ENCODE measurements at places on chromosomes 6 and 20.

- DNase-seq = no peak
Measured at GRCh38 chr6:169169375-169169774, 84.3 kb downstream of the THBS2 start.

DNA sequence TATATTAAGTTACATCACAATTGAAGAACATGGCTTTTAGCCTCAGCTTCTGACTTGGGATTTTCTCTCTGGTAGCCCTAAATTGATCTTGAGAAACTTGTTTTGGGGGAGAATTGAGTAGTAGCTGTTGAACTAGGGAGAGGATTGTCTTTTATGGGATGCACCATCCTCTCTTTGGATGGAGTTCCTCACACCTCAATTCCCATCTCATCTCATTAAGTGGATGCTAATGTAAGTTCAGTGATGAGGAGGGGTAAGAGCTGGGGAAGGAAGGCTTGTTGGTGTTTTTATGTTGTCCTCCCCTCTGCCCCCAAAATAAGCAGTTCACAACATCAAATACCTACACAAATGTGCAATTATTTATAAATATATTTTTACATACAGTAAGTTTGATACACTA lies 4.0 kb downstream of the GJA1 start:
- no peak for DNase-seq

GRCh38 chr6:53038141-53038540 lies 27.1 kb upstream of the FBXO9 start:
- no peak for DNase-seq

- no peak for DNase-seq
Measured at GRCh38 chr20:56776345-56776744, 147.2 kb downstream of the TFAP2C start.

- no peak for DNase-seq
Measured at GRCh38 chr20:37477041-37477440, 44.0 kb upstream of the NNAT start.

DNA sequence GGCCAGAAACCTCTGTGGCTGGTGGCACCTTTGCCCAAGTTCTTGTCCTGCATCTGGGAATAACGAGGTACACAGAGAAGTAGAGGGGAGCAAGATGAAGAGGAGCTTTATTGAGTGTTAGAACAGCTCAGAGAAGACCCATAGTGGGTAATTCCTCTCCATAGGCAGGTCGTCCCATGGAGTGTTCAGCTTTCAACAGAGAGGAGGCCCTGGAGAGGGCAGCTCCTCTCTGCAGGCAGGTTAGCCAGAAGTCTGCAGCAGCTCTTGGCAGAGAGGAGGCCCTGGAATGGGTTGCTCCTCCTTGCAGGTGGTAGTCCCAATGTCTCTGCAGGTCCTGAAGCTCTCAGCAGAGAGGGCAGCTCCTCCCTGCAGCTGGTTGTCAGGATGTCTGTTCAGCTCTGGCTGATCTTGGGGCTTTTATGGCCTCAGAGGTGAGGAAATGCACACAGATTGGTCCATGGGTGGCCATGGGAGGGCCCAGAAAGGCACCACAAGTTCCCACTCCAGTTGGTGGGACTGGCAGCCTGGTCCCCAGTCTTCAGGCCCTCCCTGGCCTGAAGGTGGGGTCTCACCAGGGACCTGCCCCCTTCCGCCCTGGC lies 89.0 kb downstream of the IPCEF1 start:
- DNase-seq = no peak

DNA sequence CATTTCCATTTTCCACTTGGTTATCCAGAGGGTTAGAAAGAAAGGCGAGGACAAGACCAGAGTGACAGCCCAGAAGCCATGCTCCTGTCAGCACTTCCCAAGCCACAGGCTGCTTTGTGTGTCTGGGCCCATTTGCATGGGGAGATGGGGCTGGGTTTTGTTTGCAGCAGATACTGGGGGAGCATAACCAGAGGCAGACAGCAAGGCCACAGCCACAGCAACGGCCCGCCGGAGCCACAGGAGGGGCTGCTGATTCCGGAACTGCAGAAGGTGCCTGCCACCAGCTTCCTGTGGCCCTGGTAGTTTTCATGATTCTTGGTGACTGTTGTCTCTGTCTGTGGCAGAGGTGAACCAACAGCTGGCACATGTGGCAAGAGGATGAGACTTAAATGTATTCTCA lies 106.6 kb downstream of the DLL1 start:
- no peak for DNase-seq

GRCh38 chr6:33304216-33304615 lies 5.5 kb upstream of the RGL2 start:
- no peak for DNase-seq

DNA sequence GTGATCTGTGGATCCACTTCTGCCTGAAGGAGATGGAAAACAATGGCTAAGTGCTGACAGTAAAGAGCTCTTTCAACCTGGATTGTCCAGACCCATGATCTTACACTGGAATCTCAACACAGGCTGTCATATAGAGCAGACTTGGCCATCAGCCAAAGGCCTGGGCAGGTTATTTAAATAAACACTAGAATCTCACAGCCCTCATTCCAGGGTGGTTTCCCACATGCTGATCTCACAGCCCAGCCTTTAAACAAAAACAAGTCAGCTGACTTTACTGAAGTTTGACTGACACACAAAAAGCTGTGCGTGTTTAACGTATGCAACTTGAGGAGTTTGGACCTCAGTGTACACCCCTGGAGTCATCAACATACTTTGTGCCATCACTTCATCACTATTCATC lies 28.4 kb downstream of the SYNDIG1 start:
- no peak for DNase-seq

- DNase-seq = no peak
Measured at GRCh38 chr20:1734269-1734858, 76.8 kb upstream of the SIRPG start.

GRCh38 chr6:169415179-169415578 lies 161.5 kb upstream of the THBS2 start:
- DNase-seq = no peak

DNA sequence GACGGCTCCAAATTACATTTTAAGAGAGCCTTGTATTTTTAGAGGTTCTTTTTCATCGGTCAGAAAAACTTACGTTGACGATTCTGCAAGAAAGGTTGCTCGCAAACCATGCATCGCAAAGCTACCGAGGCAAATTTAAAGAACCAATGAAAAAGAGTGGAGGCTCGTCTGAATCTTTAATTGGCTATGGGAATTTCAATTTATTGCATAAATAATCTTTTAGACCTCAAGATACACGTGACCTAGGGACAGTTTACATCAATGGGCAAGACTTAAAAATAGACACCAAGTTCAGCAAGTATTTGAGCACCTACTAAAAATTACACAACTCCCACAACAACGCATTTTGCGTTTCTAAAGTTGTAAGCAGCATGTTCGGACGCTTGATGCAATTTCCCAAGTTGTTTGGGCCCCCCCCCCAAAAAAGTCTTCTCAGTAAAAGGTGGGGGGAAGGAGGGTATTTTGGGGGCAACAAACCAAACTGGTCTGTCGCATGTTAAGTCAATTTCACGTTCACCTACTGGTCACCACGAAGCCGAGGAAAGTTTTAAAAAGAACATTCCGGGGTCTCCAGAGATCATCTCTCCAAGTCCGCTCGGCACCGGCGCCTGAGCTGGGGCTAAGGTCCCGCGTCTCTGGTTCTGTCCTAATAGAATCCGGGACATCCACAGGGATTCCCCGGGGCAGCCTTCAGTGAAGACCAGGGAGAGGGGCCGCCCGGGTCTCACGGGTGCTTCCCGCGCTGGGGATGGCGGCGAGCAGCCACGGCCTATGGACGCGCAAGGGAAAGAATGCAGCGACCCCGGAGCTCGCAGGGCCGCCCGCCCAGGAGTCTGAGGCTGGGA lies 851 bp downstream of the SNX5 start:
- peak; percentile 10 for DNase-seq

DNA sequence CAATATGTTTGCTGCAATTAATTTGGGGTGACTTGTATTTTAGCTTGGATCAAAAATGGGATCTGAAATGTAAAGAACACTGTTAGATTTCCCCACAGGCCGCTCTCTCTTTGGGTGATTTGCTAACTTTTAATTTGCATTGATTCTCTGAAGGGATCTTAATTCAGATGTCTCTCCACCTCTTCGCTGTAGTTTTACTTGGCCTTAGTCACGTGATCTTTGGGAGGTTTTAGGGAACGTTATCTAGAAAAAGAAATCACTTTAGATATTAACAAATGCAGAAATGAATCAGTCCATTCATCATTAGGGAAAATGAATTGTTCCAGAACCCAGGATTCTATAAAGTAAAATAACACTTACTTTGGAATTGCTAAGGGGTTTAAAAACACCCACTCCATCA lies 390.2 kb downstream of the THBS2 start:
- no peak for DNase-seq

- no peak for DNase-seq
Measured at GRCh38 chr6:7051780-7052442, 55.9 kb upstream of the RREB1 start.

- DNase-seq = no peak
Measured at GRCh38 chr20:62537649-62538292, 62.0 kb upstream of the GATA5 start.

DNA sequence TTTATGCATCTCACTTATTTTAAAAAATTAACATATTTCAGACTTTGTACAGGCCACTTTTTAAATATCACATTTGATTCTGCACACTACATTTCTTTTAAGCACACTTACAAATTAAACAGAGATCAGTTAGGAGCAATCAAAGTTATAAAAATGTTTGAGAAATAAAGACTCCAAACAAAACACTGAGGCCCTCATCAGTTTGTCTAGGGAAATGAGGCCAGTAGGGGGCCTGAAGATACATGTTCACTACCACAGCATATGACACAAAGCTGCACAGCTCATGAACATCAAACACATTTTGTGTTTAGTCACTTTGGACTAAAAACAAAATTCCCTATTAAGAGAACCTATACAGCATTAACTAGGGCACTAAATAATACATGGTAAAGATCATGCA lies 180.5 kb downstream of the PDE7B start:
- no peak for DNase-seq

GRCh38 chr6:110348961-110349690 lies 9.0 kb downstream of the METTL24 start:
- DNase-seq = no peak

All from stimulated activated CD8-positive, alpha-beta memory T cell treated with anti-CD3 and anti-CD28 coated beads, Interleukin-4, amount 100 ng/mL, for 1 hour (primary cell).